Neural progenitor cell (in vitro differentiated cells): ENCODE measurements at places on chromosomes 13 and 19. TPM values are rescaled to one million over a fixed set of nuclear protein-coding genes. Genes with fewer than 3 reads are reported as not detected.

DNA sequence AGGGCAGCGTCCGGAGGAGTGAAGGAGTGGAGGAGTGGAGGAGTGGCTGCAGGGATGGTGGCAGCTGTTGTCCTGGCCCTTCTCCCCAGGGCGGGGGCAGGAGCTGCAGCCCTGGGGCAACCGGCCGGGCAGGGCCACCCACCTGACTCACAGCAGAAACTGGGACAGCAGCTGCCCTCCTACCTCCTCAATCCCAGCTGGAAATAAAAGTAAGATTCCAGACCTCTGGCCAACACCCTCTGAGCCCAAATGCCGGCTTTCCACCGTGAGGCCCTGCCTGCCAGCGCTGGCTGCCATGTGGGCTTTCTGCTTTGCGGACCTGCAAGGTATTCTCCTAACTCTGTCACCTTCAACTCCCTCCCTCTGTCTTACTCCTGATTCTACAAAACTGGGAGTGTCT is 3.3 kb upstream of the CLPP start:
- H3K27ac ChIP-seq = no peak overlapping the region
- H3K4me3 ChIP-seq = no peak overlapping the region
- H3K36me3 ChIP-seq = no peaks in the 10 kb centered on the region
- H3K4me1 ChIP-seq = peaks cover 4% of the 10 kb centered on the region

- H3K4me1 ChIP-seq = peaks cover 7% of the 10 kb centered on the region
- no peak overlapping the region for H3K4me3 ChIP-seq
- no peak for DNase-seq
Observed at GRCh38 chr19:48988286-48988685, 4.8 kb downstream of the GYS1 start.

DNA sequence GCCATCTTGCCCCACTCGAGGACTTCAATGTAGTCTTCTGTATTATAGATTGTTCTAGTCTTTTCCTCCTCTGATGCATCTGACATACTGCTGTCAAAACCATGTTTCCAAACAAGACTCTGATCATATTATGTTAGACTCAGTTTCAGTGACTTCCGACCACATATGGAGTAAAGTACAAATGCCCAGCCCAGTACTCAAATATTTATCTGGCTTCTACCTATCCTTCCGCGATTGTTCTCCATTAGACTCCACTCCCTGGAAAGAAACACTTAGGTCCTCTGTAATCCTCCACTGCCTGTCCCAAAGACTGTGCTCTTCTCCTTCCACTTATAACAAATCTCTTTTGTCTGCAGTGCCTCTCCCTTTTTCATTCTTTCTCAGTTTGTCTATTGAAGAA is 439.5 kb downstream of the EFNB2 start:
- DNase-seq = no peak
- no peaks in the 10 kb centered on the region for H3K27me3 ChIP-seq
- H3K4me3 ChIP-seq = no peak overlapping the region
- H3K36me3 ChIP-seq = no peaks in the 10 kb centered on the region

GRCh38 chr13:20127262-20127561 is 33.6 kb downstream of the GJA3 start:
- peaks cover 70% of the 10 kb centered on the region for H3K27me3 ChIP-seq
- peaks cover 7% of the 10 kb centered on the region for H3K4me1 ChIP-seq
- H3K27ac ChIP-seq = no peak overlapping the region
- DNase-seq = no peak
- H3K4me3 ChIP-seq = peak overlapping the region; percentile 67

DNA sequence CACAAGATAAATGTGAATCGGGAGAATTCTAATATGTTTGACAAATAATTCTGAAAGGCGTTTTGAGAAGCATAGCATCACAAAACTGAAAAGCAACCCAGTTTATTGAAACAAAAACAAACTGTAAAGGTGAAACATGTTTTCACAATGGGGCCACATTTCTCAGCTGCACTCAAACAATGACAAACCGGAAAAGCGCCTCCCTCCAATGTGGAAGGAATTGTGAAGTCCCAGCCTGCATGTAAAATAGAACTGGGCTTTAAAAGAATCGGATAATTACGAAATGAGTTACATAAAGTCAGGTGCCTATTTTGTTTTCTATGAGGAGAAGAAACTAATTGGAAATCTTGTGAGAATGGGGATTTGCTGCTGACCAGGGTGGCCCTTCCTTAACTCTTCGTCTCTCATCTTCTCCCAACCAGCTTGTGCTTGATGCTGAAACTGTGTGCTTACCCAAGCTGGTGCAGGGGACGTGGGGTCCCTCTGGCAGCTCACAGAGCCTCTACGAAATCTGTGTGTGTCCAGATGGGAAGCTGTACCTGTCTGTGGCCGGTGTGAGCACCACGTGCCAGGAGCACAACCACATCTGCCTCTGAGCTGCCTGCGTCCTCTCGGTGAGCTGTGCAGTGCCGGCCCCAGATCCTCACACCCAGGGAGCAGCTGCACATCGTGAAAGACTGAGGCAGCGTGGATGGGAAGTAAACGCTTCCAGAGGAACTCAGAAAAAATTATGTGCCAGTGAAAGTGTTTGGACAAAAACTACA is 109.4 kb downstream of the SACS start:
- no peak overlapping the region for H3K27ac ChIP-seq
- no peaks in the 10 kb centered on the region for H3K27me3 ChIP-seq
- H3K4me1 ChIP-seq = peaks cover 11% of the 10 kb centered on the region
- H3K36me3 ChIP-seq = no peaks in the 10 kb centered on the region

DNA sequence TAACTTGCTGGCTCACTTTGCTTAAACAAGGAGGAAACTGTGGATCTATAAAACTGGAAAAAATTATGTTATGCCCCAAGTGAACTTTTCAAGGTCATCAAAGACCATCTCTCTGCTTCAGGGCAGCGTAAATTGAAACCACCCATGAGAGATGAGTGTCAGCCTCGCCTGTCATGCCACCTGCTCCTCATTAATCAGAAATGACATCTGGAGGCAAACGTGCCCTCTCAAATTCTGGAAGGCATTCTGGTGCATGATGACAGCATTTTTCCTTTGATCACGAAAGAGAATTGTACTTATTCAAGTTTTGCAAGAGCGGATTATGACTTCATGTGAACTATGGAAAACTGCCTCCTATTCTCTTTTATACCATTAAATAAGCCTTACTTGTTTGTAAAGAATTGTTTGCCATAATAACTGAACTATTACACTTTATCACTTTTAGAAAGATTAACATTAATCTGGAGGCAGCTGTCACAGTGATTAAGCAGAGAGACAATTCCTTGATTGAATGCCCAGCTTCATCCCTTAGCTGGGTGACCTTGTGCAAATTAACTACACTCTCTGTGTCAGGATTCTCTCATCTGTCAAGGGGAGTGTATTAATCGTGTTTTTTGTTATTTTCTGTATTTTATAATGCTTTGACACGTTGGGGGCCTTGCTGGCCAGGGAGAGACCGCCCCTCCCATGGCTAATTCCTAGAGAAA is 17.0 kb upstream of the SACS start:
- no peak for DNase-seq
- H3K4me3 ChIP-seq = no peak overlapping the region
- H3K36me3 ChIP-seq = no peaks in the 10 kb centered on the region

- H3K36me3 ChIP-seq = no peaks in the 10 kb centered on the region
- H3K4me3 ChIP-seq = no peak overlapping the region
- no peak overlapping the region for H3K27ac ChIP-seq
- no peak for DNase-seq
Observed at GRCh38 chr13:48580896-48581295, 48.0 kb upstream of the RCBTB2 start.

DNA sequence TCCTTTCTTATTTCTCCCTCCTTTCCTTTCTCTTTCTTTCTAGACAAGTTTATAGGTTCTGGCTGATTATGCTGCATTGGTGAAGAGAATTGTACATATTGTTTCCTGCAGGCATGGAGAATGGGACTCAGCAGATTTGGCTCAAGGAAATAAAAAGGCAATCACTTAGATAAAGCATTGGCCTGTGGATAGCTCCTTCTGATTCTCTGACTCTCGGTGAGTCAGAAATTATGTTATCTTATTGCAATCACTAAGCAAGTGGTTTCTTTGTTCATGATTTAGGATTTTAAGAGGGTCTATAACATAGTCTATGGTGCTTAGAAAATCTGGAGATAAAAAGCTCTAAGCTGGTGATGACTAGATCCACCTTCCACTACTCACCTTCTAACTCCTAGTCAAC is 54.0 kb upstream of the POSTN start:
- no peak overlapping the region for H3K4me3 ChIP-seq
- DNase-seq = no peak
- no peak overlapping the region for H3K27ac ChIP-seq
- no peaks in the 10 kb centered on the region for H3K27me3 ChIP-seq
- H3K4me1 ChIP-seq = peaks cover 3% of the 10 kb centered on the region

DNA sequence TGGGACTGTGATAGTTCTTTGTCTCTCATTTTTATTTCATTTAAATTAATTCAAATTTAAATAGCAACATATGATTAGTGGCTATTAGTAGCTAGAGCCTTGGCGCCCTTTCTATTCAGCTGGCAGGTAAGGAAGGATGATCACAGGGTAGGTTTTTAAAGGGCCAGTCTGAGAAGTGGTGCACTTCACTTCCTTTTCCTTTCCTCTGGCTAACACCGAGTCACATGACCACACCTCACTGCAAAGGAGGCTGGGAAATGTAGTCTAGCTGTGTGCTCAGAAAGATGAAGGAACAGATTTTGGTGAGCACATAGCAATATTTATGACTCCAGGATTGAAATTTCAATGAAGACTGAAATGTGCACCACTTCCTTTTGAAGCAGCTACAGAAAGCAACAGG is 128.7 kb downstream of the TSHZ3 start:
- no peaks in the 10 kb centered on the region for H3K4me1 ChIP-seq
- H3K4me3 ChIP-seq = no peak overlapping the region
- peak; percentile 9 for DNase-seq
- H3K27ac ChIP-seq = no peak overlapping the region

DNA sequence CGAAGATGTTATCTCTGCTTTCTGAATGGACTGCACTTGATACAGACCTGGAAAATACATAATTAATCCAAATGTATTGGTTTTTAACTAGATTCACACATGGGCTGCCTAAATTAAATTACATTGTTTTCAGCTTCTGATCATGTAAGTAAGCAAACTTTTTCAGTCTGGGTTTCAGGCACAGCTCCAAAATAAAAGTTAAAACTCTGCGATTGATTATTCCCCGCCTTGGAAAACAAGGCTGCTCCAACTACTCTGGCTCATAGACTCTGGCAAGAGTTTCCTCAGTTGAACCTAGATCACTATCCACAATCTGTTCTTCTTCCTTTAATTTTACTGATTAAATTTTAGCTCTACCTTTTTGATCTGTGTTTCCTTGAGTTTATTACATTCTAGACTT is 526.0 kb upstream of the SPRY2 start:
- no peak overlapping the region for H3K4me3 ChIP-seq
- H3K36me3 ChIP-seq = no peaks in the 10 kb centered on the region
- H3K4me1 ChIP-seq = no peaks in the 10 kb centered on the region
- no peak overlapping the region for H3K27ac ChIP-seq
- DNase-seq = no peak

DNA sequence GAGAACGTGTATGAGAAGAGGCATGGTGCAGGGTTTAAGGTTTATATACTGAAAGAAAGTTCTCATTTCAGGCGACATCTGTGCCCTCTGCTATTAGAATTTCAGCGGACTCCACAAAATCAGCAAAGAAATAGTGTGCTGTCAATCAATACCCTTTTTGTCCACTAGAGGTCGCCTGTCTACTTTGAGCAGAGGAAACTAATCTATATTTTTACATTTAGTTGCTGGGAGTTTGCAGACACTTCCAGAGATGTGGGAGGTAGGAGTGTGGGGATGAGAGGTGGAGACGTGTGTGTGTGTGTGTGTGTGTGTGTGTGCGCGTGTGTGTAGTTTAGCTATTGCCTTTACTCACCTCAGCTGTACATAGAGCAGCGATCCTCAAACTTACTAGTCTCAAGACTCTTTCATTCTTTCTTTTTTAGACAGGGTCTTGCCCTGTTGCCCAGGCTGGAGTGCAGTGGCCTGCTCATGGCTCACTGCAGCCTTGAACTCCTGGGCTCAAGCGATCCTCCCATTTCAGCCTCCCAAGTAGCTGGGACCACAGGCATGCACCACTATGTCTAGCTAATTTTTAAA is 9.7 kb downstream of the INAFM1 start:
- no peaks in the 10 kb centered on the region for H3K36me3 ChIP-seq
- H3K27me3 ChIP-seq = no peaks in the 10 kb centered on the region
- no peak overlapping the region for H3K4me3 ChIP-seq
- H3K4me1 ChIP-seq = no peaks in the 10 kb centered on the region
- H3K27ac ChIP-seq = no peak overlapping the region
- peak; percentile 61 for DNase-seq

DNA sequence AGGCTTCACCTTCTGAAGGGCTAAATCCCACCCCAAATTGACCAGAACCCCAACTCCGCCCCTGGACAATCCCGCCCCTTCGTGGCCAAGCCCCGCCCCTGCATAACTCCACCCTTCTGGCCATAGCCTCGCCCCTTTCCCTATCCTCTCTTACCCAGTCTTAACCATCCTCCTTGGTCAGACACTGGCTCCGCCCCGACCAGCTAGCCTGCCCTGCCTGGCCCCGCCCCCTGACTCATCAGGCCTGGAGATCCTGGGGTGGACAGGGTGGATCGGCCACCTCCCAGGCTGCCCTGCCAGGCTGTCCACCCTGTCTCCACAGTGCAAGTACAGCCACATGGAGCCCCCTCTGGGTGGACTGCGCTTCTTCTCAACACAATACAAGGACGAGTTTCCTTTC is 8.0 kb upstream of the ZNF358 start:
- H3K27me3 ChIP-seq = peaks cover 19% of the 10 kb centered on the region
- no peak overlapping the region for H3K4me3 ChIP-seq
- peak; percentile 73 for DNase-seq
- H3K27ac ChIP-seq = no peak overlapping the region
- H3K4me1 ChIP-seq = no peaks in the 10 kb centered on the region

GRCh38 chr19:49889038-49889686 is 7.5 kb downstream of the IL4I1 start:
- DNase-seq = no peak
- H3K4me3 ChIP-seq = no peak overlapping the region
- no peaks in the 10 kb centered on the region for H3K4me1 ChIP-seq
- no peaks in the 10 kb centered on the region for H3K36me3 ChIP-seq
- no peak overlapping the region for H3K27ac ChIP-seq

The OR4F17 gene
- not detected in 2 replicates for total RNA-seq

The TMEM238 gene
- total RNA-seq = 0.15 TPM in 1 of 2 replicates, not detected in the other

The ZBTB7A gene
- total RNA-seq = 4.0 and 10.0 TPM in 2 replicates
